ENCODE measurements at places on chromosomes 7 and 10. TPM values are rescaled to one million over a fixed set of nuclear protein-coding genes. Genes with fewer than 3 reads are reported as not detected.

DNA sequence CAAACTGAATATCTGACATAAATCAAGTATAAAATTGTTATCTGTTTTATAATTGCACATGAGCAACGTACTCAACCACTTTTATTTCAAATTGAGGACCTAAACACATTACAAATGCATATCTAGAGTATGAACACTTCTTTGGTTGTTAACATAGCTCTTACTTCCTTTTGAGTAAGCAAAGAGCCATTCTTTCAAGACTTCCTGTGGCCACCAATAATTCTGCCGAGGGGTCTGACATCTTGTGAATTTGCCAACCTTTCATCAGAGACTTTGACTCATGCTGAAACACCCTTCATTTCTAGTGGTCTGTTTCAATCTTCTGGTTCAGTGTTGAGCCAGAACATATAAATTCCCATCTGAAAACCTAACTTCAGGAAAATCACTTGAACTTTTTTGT, 59.4 kb downstream of the CDK14 start:
- no peak for DNase-seq
- no peaks in the 10 kb centered on the region for H3K36me3 ChIP-seq
- H3K4me1 ChIP-seq, result no peaks in the 10 kb centered on the region

- H3K36me3 ChIP-seq, result peaks cover 51% of the 10 kb centered on the region
- no peaks in the 10 kb centered on the region for H3K27me3 ChIP-seq
- DNase-seq, result no peak
- no peak overlapping the region for H3K27ac ChIP-seq
Observed at GRCh38 chr7:5758753-5759335, 22.6 kb downstream of the RNF216 start.

DNA sequence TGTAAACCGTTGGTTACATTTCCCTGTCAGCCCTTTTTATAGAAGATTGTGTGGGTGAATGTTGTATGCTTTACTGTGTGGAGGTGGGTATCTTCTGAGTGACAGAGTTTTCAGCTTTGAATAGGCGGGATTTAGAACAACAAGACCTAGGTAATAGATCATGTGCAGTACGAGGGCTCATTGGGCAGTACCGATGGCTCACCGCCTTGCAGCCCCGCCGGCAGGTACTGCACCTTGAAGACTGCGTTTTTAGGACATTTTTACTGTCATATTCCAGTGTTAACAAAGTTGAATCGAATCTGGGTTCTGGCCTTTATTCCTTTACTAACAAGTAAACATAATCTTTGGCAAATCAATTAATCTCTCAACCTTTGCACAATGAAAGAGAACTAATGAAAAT, 55.9 kb upstream of the NCF1 start:
- H3K4me1 ChIP-seq, result no peaks in the 10 kb centered on the region
- H3K36me3 ChIP-seq, result peaks cover 91% of the 10 kb centered on the region
- no peak overlapping the region for H3K27ac ChIP-seq
- DNase-seq, result no peak
- H3K27me3 ChIP-seq, result no peaks in the 10 kb centered on the region

DNA sequence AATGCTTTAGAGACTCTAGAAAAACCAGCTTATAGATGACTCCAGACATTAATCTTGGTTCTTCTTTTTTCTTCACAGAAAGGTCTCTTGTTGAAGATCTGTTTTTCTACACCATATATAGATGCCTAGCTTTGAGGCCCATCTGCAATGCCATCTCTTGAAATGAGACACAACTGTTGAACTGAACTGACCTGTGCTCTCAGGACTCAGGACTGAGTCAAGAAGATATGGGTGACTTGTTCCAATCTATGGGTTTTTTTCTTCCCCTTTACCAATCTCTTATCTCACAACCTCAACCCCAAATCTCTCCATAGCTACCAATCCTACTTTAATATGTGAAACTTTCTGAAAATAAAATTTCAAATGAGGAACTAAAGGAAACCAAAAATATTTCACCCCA, 194.7 kb downstream of the SNX13 start:
- DNase-seq, result no peak
- no peak overlapping the region for H3K4me3 ChIP-seq
- H3K4me1 ChIP-seq, result no peaks in the 10 kb centered on the region
- no peaks in the 10 kb centered on the region for H3K27me3 ChIP-seq
- no peak overlapping the region for H3K27ac ChIP-seq

- H3K4me3 ChIP-seq, result no peak overlapping the region
- DNase-seq, result peak; percentile 64
- no peaks in the 10 kb centered on the region for H3K27me3 ChIP-seq
- no peaks in the 10 kb centered on the region for H3K36me3 ChIP-seq
- H3K4me1 ChIP-seq, result no peaks in the 10 kb centered on the region
Observed at GRCh38 chr7:75905785-75906604, 9.0 kb upstream of the POR start.

GRCh38 chr10:107502229-107502985, 337.9 kb upstream of the SORCS1 start:
- no peaks in the 10 kb centered on the region for H3K4me1 ChIP-seq
- H3K27ac ChIP-seq, result no peak overlapping the region
- peak overlapping the region; percentile 24 for H3K4me3 ChIP-seq
- no peaks in the 10 kb centered on the region for H3K27me3 ChIP-seq
- no peak for DNase-seq
- no peaks in the 10 kb centered on the region for H3K36me3 ChIP-seq

- no peak overlapping the region for H3K27ac ChIP-seq
- no peak overlapping the region for H3K4me3 ChIP-seq
- H3K36me3 ChIP-seq, result no peaks in the 10 kb centered on the region
- no peaks in the 10 kb centered on the region for H3K4me1 ChIP-seq
Observed at GRCh38 chr10:97838091-97838490, 11.6 kb upstream of the GOLGA7B start.

The FAM237B gene
- not detected for total RNA-seq

The NUDT13 gene
- total RNA-seq, result 1.6 TPM

The HTR5A gene
- not detected for total RNA-seq

The CYP3A4 gene
- total RNA-seq, result not detected

Data from endodermal cell (in vitro differentiated cells).